ENCODE measurements at places on chromosomes 3 and 15.

GRCh38 chr3:17645074-17645698, 97.2 kb downstream of the TBC1D5 start:
- DNase-seq, result no peak

GRCh38 chr3:31891876-31892455, 89.1 kb downstream of the OSBPL10 start:
- no peak for DNase-seq

DNA sequence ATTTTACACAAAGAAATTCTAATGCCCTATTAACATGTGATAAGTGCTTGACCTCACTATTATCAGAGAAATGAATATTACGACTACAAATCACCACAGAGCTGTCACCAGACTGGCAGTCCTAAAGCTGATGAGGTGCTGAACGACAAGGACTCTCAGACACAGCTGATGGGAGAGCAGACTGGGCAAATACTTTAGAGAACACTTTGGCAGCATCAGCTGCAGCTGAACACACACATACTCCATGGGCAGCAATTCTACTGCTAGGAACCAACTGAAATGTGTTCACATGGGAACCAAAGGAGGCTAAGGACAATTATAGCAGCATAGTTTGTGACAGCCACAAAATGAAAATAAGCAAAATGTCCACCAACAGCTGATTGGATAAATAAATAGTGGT, 45.5 kb downstream of the SUSD5 start:
- DNase-seq, result no peak

DNA sequence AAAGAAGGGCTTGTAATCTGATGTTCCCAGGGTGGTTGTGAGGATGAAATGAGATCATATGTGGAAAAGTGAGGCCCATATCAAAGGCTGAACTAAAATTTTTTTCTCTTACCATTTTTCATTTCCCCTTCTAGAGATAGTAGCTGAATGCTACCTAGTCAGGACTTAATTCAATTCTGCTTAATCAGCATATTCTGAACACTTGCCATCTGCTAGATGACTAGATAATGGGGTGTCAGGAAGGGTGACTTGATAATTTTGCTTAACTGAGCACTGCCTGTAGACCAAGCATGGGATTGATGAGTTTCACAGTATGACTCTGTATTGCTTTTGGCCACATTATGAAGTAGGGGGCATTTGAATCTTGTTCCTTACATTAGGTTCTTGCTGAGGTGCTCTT, 136.2 kb downstream of the CHST2 start:
- DNase-seq, result no peak

- peak; percentile 30 for DNase-seq
Measured at GRCh38 chr15:99135194-99135593, 30.3 kb downstream of the SYNM start.

DNA sequence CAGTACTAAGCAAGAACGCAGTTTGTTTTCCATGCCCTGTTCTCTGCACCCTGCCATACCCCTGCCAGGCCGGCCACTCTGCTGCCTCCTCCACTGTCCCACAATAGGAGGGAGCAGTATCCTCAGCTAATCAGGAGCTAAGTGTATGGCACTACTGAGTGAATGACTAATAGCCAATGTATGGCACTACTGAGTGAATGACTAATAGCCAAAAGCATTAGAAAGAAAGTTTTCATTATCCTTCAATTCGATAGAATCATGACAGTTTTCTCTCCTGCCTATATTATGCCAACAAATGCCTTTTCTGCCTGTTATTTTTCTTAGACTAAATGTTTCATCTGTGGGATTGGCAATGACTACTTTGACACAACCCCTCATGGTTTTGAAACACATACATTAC, 107.5 kb upstream of the CHRM5 start:
- DNase-seq, result no peak

DNA sequence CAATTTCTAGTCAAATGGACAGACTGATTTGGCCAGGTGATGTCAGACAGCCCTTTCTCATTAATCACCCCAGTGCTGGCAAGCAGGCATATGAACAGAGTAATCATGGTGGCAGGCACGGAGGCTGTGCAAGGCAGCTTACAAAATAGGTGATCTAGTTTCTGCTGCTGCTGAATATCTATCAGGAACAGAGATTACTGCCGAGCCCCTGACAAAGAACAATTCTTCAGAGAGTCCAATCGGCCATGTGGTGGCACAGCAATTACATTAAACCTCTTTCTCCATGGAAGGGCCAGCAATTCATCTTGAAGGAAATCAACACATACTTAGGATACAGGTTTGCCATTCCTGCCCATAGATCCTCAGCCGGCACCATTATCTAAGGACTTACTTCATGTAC, 32.3 kb upstream of the THBS1 start:
- no peak for DNase-seq

- DNase-seq, result no peak
Measured at GRCh38 chr3:130894986-130895280, 1.0 kb downstream of the ATP2C1 start.

- DNase-seq, result no peak
Measured at GRCh38 chr3:125367403-125368230, 7.5 kb downstream of the ZNF148 start.

DNA sequence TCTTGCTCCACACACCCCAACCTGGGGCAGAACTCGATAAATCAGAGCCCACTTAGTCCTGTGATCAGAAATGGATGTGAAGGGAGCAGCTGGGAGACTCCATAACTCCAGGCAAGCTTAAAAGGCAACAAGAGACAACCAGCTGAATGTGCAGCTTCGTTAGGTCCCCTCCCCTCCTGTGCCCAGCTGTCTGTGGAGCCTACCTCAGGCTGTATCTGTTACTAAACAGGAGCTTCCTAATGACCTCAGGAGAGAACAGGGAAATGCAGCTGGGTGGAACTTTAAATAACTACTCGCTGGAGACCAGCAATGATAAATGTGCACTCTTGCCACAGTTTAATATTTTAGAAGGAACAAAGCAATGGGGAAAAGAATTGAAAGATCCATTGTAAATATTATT, 25.9 kb downstream of the SLC9A9 start:
- DNase-seq, result no peak

- DNase-seq, result no peak
Measured at GRCh38 chr3:108513961-108514360, 3.6 kb upstream of the MYH15 start.

- no peak for DNase-seq
Measured at GRCh38 chr15:31261266-31262142, 65.1 kb upstream of the KLF13 start.

- no peak for DNase-seq
Measured at GRCh38 chr15:90889736-90890456, 5.6 kb downstream of the FES start.

- no peak for DNase-seq
Measured at GRCh38 chr15:37921527-37922385, 12.7 kb upstream of the TMCO5A start.

GRCh38 chr3:25507811-25508210, 79.7 kb downstream of the RARB start:
- DNase-seq, result no peak

GRCh38 chr3:142046320-142047020, 102.9 kb downstream of the TFDP2 start:
- no peak for DNase-seq

DNA sequence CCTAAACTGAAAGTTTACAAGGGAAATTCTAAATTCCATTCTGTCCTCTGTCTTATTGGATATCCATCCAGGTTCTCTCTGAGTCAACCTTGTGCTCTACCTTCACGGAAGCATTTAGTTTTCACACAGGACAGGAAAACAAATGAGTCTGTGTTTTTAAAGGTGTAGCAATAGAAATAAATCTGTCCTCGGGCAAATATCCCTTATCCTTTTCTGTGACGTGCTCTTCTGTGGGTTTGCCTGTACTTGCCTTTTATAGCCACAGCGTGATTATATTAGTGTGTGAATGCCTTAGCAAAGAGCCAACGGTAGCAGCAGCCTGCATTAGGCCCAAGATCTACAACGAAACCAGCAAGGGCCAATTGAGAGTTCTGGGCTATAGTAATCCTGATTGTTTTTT, 127.2 kb upstream of the PLSCR5 start:
- no peak for DNase-seq

GRCh38 chr15:81085213-81085612, 48.9 kb upstream of the CFAP161 start:
- DNase-seq, result no peak

GRCh38 chr15:73756947-73757513, 3.9 kb upstream of the INSYN1 start:
- DNase-seq, result no peak

DNA sequence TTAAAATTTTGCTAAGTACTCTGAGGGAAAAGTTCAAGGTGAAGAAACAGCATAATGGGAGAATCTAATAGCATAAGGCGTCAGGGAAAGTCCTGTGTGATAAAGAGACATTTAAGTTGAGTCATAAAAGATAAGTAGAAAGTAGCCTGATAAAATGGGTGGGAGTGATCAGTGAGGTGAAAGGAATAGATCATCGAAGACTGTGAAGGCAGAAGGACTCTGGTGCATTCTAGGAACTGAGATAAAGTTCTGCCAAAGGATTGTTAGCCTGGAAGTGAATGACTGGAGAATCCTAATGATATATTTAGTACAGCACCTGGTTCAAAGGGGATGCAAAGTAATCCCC, 149.9 kb downstream of the CFAP20DC start:
- DNase-seq, result no peak
